Stimulated activated CD4-positive, alpha-beta T cell treated with anti-CD3 and anti-CD28 coated beads, TNF-alpha, amount 100 ng/mL, for 24 hours (primary cell): ENCODE measurements at places on chromosomes 12 and 14.

GRCh38 chr12:5318874-5319273 is 113.0 kb upstream of the NTF3 start:
- DNase-seq: no peak

DNA sequence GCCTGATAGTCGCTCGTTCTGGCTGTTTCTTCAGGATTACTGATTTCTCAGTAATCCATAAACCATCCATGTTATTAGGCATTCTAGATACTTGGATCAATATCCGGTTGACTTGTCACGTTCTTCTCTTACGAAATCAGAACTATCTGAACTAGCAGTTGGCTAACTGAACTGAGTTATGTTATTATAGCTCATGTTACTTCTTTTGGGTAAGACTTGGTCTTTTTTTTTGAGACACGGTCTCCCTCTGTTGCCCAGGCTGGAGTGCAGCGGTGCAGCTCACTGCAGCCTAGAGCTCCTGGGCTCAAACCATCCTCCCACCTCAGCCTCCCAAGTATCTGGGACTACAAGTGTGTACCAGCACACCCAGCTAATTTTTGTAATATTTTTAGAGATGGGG is 178.6 kb downstream of the PRKCH start:
- DNase-seq: no peak

DNA sequence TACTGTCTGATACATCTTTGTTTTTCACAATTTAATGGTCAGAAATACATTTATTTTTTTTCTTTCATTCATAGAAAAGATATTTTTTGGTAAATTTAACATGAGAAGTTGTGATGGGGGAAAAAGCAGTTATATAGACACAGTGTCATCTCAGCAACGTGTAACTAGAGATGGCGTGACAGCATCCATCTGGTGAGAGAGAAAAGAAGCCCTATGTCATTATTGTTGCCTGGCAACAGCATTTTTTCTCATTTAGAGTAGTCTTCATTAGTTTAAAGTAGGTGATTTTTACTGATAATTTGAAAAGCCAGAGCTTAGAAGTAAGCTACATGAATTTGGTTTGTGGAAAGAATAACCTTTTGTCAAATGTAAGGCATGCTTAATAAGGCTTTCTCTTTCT is 128.6 kb downstream of the ACSS3 start:
- DNase-seq: no peak

GRCh38 chr14:100363053-100363452 is 39.9 kb downstream of the SLC25A47 start:
- DNase-seq: no peak

DNA sequence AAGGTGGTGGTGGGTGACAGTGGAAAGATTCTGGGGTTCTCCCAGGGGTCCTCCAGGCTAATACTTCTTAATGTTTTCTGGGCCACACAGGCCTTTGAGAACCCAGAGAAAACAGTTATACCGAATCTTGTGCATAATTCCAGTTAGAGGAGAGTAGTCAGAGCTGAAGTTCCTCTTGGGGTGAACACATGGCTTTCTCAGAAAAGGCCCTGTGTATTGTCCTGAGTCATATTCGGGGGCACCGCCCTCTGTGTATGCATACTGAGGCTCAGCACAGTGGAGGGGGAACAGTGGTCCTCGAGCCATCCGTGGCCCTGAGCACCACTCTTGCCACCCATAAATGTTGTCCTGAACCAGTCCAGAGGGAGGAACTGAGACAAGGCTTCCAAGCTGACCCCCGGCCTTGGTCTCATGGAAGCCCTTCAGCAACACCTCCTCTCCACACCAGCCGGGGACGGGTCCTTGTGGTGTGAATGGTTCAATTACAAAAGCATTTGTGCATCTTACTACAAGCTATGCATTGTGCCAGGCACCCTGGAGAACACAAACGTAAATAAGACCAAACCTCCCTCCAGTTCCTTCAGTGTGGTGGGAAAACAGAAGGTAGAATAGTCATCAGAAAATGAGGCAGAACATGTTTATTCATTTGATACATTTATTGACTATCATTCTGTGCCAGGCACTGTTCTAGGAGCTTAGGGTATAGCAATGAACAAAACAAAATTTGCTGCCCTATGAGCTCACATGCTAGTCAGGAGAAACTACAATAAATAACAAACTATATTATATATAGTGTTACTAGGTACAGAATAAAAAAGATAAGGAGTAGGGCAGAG is 9.9 kb downstream of the DHRS2 start:
- DNase-seq: no peak

- DNase-seq: no peak
These were observed 216.3 kb upstream of the FLRT2 start for GRCh38 chr14:85313560-85314207.

GRCh38 chr12:13950502-13950901 is 30.9 kb downstream of the GRIN2B start:
- DNase-seq: no peak

DNA sequence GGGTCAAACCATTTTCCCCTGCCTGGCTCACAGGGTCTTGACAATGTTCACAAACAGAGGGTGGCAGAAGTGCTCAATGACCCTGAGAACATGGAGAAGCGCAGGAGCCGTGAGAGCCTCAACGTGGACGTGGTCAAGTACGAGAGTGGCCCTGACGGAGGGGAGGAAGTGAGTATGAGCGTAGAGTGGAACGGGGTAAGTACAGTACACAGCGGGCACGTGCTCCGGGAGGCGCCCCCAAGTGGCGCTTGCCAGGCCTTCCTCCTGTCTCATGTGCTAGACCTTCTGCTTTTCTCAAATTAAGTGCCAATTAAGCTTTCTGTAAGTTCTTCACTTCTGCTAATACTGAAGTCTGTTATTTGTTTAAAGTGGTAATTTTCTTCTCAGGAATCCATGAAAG is 35.9 kb downstream of the XRCC3 start:
- DNase-seq: no peak

DNA sequence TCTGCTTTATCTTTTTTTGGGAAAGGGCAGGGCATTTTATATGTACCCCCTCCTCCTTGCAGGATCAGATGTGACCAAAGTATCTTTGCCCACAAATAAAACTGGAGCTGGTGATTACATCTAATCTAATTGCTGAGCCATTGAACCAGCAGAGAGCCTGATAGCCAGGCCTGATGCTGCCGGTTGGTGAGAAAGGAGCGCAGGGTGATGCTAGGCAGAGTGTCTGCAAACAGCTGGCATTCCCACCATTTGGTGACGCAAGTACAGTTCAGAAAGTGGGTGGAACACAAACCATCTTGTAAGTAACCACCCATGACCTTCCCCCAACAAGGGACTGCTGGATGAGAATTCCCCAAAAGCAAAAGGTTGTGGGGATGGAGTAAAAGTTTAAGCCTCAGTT is 12.7 kb downstream of the DPPA3 start:
- no peak for DNase-seq

DNA sequence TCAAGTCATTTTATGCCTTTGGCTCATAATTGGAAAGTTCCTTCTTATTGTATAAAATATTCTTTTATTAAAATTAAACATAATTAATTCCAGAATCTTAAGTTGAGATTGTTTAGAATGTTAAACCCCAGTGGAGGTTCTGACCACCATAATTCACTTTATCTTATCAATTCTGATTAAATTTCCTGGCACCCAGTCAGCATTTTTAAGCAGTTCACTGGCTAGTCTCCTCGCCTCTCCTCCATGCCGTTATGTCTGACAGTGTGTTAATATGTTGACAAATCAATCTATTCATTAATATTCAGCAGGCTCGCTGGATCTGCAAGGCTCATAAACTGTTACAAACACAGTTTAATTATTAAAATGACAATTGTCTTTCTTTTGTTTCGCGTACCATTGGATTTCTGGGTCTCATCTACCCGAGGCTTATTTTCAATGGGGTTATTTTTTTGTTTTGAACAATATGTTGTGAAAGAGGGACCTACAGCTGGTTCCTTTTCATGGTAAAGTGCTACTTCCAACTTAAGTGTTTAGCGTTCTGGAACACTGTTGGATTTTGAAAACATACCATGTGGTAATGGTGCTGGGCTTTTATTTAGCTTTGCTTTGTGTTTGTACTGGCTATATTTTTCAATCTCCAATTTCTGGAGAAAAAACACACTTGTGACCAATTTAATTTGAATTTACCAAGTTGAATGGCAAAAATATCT is 339.7 kb downstream of the PRKD1 start:
- DNase-seq: no peak

GRCh38 chr12:59149995-59150642 is 229.8 kb upstream of the LRIG3 start:
- DNase-seq: no peak

GRCh38 chr14:75630695-75631452 is 29.8 kb downstream of the ERG28 start:
- no peak for DNase-seq

DNA sequence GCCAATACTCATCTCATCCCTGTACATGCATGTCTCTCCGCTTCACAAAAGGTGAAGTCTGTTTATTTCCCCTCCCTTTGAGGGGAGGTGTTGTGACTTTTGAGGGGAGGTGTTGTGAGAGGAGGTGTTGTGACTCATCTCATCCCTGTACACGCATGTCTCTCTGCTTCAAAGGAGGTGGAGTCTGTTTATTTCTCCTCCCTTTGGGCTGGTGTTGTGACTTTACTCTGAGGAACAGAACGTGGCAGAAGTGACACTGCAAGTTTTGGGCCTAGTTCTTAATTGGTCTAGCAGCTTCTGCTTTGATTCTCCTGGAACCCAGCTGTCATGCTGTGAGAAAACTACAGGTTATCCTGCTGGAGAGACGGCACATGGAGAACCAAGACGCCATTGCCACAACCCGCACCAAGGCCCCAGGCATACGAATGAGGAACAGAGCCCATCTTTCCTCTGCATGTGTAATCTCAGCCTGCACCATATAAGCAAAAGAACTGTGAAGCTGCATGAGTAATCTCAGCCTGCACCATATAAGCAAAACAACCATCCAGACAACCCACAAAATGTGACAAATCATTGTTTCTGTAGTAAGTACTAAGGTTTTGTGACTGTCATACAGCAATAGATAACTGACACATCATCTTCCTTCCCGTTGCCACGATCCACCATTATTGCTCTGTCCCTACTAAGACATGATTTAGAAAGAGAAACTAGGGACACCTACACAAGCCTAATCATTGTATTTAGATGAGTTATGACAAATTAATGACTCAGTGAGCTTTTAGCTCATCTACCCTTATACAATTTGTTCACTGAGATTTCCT is 30.0 kb downstream of the GALNT4 start:
- peak; percentile 36 for DNase-seq

DNA sequence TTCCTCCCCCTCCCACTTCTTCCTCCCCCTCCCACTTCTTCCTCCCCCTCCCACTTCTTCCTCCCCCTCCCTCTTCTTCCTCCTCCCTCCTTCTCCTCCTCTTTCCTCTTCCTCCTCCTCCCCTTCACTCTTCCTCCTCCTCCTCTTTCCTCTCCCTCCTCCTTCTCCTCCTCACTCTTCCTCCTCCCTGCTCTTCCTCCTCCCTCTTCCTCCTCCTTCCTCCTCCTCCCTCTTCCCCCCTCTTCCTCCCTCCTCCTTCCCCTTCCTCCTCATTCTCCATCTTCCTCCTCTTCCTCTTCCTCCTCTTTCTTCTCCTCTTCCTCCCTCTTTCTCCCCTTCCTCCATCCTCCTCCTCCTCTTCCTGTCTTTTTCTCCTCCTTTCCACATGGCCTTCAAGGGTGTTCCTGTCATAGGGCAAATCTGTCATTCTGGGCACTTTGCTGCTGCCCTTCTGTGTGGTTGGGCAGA is 111.4 kb downstream of the PHETA1 start:
- no peak for DNase-seq

- DNase-seq: no peak
These were observed 39.0 kb downstream of the PLXNC1 start for GRCh38 chr12:94187361-94187760.
